GM23248 (cell line): ENCODE measurements at places on chromosomes 6 and 20. TPM values are rescaled to one million over a fixed set of nuclear protein-coding genes. Genes with fewer than 3 reads are reported as not detected.

OPN5 gene
- polyA plus RNA-seq = not detected in 2 replicates

C20orf141 gene
- not detected in 2 replicates for polyA plus RNA-seq

HDAC2 gene
- polyA plus RNA-seq = 97.4 and 101 TPM in 2 replicates

WFDC5 gene
- not detected in 2 replicates for polyA plus RNA-seq

SALL4 gene
- polyA plus RNA-seq = not detected in 2 replicates

HDGFL1 gene
- polyA plus RNA-seq = not detected in 2 replicates

C20orf96 gene
- polyA plus RNA-seq = 4.0 and 4.5 TPM in 2 replicates

MYT1 gene
- not detected in 2 replicates for polyA plus RNA-seq

HCRTR2 gene
- not detected in 2 replicates for polyA plus RNA-seq

CAPN11 gene
- polyA plus RNA-seq = not detected in 2 replicates

MOG gene
- polyA plus RNA-seq = not detected in 2 replicates

CENPW gene
- polyA plus RNA-seq = 29.7 and 30.6 TPM in 2 replicates

TMEM244 gene
- polyA plus RNA-seq = not detected in 2 replicates

PREX1 gene
- 0.13 and 0.18 TPM in 2 replicates for polyA plus RNA-seq

C6orf15 gene
- polyA plus RNA-seq = not detected in 2 replicates
